ENCODE measurements at places on chromosomes 7 and 10.

GRCh38 chr7:129376076-129376777, 58.0 kb upstream of the STRIP2 start:
- peak; percentile 6 for DNase-seq

DNA sequence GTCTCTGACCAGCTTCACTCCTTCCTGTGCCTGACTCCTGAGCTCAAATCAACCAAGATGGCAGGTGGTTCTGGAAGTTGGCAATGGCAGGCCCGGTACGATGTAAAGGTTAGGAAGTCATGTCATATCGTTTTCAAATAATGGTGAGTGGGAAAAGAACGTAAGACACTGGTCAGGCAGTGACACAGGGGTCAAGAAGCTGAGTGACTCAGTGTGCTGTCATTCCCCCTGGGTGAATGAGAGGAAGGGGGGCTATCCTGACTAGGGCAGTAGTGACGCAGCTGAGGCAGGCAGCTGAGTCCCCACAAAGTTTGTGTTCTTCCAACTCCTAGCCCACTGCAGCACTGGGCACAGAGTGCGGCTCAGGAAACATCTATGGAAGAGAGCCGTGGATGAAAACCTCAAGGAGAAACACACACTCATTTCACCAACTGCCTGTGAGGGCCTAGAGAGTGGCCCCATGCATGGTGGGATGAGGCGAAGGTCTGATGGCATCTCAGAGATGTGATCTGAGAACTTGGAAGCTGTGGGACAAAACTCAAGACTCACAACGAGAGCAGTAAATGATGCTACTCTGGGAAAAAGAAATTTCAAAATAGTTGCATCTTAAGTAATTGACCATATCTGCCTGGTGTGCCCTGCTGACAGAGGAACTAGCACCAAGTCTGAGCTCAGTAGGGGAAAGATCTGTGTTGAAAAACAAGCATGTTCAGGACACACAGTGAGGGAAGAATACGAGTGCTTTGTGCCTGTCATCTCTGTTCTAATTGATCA, 23.2 kb downstream of the CREB3L2 start:
- DNase-seq = no peak

- DNase-seq = no peak
Observed at GRCh38 chr10:21122907-21123306, 225.8 kb upstream of the NEBL start.

DNA sequence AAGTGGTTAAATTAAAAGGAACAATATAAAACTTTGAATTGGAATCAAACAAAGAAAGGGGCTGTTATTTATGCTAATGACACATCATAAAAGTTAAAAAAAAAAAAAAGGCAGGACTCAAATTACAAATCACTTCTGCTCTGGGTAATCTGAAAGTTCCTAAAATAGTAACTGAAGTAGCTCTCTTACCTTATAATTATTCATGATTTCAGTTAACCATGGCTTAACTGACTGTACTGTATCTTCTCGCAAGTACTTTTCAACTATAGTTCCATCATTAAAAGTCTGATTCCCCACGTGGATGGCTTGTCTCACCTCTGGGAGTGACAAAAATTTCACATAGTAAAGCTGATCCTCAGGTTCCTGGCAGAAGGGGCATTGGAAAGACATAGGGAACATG, 82.5 kb downstream of the CPVL start:
- DNase-seq = no peak

GRCh38 chr10:84891631-84892030, 563.2 kb downstream of the CCSER2 start:
- no peak for DNase-seq

DNA sequence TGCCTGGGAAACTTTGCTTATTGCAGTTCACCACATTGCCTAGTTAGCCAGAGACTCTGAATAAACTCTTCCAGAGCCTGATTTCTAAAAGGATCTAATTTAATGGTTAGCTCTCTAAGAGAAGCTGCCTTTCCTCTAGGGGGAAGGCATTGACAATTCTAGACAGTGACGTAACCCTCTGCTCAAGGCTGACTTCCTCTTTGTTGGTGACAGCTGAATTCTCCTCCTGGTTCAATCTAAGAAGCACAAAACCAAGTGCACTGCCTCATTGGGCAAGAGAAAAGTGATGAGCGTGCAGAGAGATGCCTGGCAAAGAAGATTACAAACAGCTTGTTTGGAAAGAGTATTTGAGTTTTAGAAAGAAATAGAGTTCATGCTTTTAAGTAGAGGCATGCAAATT, 102.7 kb downstream of the MACC1 start:
- DNase-seq = no peak

GRCh38 chr7:131769241-131769640, 212.8 kb upstream of the PODXL start:
- no peak for DNase-seq

- DNase-seq = no peak
Observed at GRCh38 chr10:59682986-59683937, 26.4 kb downstream of the SLC16A9 start.

DNA sequence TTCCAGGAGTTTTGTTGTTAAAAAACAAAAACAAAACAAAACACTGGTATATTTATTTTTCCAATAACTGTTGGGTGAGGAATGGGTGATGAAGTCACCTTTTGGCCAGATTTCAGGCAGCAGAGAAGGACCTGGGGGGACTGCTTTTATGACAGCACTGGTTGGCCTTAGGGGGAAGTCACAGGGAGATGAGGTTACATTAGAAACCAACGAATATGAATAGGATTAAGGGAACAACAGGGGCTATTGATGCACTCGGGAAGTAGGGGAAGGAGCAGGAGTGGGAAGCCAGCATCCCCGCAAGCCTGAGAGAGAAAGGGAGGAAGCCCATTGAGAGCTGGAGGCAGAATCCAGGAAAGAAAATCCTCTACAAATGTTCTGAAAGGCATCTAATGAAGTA, 958.4 kb downstream of the TYW1 start:
- DNase-seq = no peak

DNA sequence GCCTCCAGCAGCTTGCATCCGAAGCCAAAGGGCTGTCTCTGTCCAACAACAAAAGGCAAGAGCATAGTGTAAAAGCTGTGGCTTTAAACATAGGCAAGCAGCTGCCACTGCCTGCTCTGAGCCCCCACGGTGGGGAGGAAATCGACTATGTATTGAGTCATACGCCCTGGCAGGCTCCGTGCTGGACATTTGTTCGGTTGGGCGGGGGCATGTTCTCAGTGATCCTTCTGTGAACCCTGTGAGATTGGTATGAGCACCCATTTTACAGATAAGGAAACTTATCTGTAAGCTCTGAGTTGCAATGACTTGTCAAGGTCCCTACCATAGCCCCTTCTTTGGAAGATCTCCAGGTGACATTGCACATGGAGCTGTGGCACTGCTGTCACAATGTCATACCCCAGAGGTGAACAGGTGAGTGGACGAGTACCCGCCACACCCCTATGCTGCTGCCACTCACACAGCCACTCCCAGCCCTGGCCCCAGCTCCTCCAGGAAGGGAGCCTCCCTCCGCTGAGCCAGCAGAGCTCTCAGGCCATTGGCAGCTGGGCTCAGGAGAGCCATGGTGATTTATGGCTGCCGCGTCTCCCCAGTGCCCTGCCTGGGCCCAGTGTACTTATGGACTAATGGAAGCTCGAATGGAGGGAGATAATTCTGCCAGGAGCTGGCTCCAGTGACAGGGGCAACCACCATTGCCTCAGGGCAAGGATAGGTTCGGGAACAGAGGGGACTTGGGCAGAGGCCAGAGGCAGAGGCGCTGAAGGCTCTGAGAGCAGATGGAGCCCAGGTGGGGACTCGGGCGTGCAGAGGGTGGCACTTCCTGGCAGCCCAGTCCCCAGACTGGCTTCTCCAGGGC, 43.7 kb downstream of the UNC5B start:
- no peak for DNase-seq

DNA sequence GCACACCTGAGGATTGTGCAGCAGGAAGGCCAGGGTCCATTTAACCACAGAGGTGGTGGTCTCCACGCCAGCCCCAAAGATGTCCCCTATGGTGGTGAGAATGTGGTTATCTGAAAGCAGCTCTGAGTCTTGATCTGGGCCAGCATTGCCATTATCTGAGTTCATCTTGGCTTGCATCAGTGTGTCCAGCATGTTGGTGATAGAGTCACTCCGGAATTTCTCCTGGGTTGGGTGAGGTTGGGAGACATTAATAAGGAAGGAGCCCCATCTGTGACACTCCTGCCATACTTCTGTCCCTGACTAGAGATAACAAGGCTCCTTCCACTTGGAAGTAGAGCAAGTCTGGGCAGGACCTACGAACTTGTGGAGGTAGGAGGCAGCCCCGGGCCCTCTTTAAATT, 4.2 kb downstream of the CYP17A1 start:
- no peak for DNase-seq

DNA sequence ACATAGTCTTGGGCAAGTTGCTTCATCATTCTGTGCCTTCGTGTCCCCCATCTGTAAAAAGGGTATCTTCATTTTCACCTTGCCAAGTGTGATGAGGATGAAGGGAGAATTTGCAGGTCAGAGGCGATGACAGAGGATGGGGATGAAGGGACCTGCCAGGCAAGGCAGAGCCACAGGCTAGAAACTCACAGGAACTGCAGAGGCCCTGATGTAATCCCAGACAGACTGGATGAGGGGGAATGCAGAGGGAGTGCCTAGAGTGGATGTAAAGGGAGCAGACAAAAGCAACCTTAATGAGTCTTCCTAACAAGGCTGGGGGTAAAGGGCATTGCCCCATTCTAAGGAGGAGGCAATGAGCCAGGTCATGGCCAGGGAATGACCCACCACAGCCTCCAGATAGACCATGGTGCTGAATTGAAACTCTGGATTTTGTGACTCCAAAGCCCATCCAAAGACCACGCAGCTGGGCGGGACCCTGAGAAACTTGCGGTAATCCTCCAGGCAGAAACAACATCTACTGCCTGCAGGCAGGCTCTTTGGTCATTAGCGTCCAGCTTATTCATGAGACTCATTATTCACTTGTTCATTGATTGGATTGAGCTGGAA, 1.9 kb downstream of the ANTXRL start:
- no peak for DNase-seq

DNA sequence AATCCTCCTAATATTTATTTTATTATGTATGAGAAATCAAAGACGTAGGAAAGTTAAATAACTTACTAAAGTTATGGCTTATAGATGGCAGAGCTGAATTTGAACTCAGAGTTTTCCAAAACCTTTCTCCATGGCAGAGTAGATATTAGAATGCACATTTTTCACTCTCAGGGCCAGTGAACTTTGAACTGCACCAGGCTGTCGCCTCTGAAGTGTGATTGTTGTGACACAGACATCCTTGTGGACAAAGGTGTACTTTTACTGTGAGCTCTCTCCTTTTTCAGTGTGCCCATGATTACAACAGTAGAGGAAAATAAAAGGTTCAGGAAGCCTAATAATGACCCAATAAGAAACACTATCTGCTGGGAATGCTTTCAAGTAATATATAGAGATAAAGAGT, 29.1 kb downstream of the TES start:
- no peak for DNase-seq

GRCh38 chr10:43251419-43252165, 15.3 kb downstream of the RASGEF1A start:
- DNase-seq = no peak

DNA sequence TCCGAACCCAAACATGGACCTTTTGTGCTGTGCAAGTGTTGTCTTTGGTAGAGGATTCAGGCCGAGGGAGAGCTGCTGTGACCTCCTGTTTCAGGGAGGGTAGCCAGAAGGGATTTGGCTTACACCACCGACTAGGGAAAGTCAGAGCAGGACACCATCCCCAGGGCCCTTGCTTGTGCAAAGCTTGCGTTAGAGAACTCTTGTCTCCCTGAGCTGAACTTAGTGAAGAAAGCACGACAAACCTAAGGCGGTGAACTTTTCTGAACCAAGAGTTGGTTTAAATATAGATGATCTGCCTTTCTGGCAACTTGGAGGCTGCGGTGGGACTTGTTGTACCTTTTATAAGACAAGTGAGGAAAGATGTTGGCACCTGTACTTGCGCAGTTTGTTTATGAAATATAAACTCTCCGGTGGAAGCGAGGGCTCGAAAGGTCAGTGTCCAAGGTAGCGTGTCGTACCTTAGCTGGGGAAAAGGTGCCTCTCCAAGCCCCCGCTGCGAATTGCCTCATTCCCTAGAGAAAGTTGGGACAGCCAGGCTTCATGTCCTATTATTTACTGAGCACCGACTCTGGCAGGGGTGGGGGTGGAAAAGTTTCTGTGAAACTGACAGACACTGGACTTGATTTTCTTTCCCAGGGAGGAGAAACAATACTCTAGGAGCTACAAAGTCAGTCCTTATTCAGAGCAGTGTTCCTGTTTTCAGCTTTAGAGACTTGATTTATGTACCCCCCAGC, 31.6 kb downstream of the WBP1L start:
- DNase-seq = no peak

GRCh38 chr7:134449680-134450079, 9.2 kb downstream of the AKR1B1 start:
- no peak for DNase-seq

GRCh38 chr10:18230794-18231193, 90.6 kb downstream of the CACNB2 start:
- no peak for DNase-seq

- no peak for DNase-seq
Observed at GRCh38 chr10:101686133-101686925, 8.6 kb downstream of the FBXW4 start.

GRCh38 chr10:43265799-43266721, 805 bp downstream of the RASGEF1A start:
- no peak for DNase-seq

DNA sequence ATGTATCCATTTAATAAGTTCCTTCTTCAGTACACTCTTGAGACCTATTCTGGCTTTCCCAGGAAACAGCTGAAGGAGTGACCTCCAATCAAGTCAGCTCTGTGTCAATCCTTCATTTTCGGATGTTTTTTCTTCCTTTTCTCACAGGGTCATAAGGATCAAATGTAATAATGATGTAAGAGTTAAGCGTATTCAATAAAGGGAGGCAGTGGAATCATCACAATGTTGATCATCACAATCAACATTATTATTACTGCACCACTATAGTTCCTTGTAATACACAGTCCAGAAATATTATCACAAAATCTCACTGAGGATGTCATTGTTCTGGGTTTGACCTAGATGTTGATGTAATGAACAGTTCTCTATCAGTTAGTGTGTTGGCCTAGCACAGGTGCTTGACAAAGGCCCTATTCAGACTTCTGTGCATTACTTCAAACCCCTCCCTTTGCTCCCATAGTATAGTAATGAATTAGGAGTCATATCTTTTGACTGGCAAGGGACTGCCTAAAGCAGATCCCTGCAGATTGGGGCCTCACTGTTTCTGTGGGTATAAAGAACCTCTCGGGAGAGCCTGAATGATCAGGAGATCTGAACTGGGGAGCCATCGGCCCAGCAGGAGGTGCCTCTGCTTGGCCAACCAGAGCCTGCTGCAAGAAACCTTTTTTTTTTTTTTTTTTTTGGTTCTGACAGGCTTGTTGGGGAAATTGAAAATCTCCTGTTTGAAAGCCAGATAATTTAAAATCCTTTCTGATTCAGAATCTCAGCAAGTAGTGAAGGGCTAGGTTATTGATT, 100.6 kb downstream of the KAT6B start:
- no peak for DNase-seq

GRCh38 chr10:80392250-80392649, 16.1 kb upstream of the PRXL2A start:
- DNase-seq = no peak

- DNase-seq = no peak
Observed at GRCh38 chr10:49270565-49270964, 28.4 kb upstream of the C10orf71 start.

Measured in activated CD8-positive, alpha-beta memory T cell treated with anti-CD3 and anti-CD28 coated beads for 1 hour (primary cell).